ENCODE measurements at places on chromosomes 2 and 18.
A peak's percentile ranks its signal among the peaks of the same experiment; 100 is the strongest.

DNA sequence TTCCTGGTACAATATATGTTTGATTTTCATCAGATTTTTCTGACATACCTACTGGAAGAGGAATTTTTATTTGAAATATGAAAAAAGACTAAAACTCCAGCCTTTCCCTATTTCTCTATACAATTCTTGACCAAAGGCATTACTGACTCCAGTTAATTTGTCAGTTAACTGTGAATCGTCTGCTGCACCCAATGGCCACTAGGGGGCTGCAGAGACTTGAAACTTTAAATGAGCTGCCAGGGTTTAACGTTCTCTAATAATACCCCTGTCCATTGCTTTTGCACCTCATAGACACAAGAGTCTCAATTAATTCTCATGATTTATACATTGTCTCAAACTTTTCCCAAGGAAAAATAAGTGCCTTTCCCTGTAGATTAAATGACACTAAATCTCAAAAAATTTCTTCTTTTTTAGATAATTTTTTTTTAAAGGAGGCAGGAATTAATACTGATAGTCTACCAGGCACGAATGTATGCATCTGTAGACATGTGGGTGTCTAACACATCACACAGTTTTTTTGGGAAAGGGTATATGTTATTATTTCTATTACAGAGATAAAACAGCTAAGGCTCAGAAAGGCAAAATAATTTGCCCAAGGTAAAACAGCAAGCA lies 1.8 kb upstream of the ALK start:
- DNase-seq, result no peak

GRCh38 chr2:217166241-217166850 lies 306.5 kb upstream of the TNP1 start:
- DNase-seq, result no peak

GRCh38 chr2:171406044-171406443 lies 27.7 kb downstream of the METTL8 start:
- DNase-seq, result no peak

DNA sequence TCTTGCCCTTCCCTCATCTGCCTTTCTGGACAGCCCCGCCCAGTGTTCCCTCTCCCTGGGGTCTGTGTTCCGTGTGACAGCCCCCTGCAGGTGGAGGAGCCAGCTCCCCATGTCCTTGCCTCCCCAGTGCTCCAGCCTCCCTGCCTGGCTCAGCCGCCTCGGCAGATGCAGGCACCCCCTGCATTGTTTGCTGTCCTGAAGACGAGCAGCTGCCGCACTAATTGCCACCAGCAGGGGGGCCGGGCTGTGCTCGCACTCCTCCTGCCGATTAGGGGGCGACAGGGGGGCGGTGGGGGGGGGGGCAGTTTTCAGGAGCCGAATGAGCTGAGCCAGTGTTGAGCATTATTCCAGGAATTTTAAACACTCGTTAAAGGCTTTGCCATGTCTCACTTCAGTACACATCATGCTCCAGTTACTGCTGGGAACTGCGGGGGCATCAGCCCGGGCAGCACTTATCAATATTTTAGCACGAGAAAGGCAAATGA lies 23.3 kb downstream of the SIX3 start:
- no peak for DNase-seq

- DNase-seq, result no peak
Measured at GRCh38 chr18:75185460-75185859, 23.5 kb downstream of the PTGR3 start.

DNA sequence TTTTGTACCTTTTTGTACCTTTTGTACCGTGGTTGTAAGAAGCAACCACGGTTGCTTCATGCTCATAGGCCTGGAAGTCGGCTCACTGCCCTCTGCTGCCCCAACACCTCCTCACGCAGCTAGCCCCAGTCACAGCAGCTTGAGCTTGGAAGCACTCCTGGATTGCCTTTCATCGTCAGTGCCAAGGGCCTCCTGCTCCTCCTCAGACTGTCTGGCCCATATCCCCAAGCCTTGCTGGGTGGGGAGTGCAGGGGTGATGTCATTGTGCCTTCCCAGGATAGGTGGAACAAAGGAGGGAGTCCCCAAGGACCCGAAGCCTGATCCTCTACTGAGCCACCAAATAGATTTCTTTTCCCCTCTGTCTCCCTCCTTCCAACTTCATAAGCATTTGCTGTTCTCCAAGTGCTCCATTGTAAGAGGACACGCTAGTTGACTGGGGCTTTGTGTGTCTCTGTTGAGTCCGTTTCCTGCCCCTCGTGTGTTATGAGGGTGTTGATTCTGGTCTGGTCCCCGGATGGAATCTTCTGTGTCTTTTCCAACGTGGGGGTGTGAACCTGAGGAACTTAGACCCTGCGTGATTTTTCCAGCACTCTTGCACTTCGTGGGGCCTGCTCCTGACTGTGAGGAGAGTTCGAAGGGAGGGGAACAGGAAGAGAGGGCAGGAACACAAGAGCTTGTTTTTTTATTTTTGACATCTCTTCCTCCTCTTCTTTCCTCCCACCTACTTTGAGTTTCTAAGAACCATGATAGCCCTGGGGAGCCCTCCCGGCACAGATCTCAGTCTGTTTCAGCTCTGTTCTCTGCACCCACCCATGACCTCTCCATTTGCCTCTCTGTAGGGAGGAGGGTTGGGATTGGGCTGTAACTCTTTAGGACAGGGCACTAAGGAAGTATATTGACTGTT lies 127.2 kb upstream of the EML6 start:
- DNase-seq, result no peak

- DNase-seq, result no peak
Measured at GRCh38 chr2:98921062-98921461, 15.0 kb downstream of the CRACDL start.

DNA sequence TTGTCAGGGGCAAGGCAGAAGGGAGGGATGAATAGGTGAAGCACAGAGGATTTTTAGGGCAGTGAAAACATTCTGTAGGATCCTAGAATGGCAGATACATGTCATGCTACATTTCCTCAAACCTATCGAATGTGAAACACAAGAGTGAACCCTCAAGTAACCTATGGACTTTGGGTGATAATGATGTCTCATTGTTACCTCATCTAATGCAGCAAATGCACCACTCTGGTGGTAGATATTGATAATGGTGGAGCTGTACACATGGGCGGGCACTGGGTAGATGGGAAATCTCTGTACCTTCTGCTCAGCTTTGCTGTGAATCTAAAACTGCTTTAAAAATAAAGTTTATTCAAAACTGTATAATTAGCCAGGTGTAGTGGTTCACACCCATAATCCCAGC lies 95.2 kb upstream of the NCK2 start:
- no peak for DNase-seq

DNA sequence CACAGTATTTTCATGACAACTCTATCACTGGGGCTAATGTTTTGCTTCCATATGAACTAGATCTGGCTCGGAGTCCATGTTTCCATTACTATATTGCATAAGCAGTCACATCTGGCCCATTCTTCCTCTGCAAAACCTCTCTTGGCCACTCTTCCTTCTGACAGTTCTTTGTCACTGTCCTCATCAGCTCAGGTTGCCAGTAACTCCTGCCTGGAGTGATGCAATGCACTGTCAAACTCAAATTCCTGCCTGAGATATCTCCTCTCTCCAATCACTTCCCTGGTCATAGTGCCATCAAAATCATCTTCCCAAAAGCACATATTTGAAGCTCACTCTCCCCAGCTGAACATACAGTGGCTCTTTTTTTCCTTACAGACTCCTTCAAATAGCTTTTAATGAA lies 66.1 kb downstream of the COLEC12 start:
- no peak for DNase-seq

DNA sequence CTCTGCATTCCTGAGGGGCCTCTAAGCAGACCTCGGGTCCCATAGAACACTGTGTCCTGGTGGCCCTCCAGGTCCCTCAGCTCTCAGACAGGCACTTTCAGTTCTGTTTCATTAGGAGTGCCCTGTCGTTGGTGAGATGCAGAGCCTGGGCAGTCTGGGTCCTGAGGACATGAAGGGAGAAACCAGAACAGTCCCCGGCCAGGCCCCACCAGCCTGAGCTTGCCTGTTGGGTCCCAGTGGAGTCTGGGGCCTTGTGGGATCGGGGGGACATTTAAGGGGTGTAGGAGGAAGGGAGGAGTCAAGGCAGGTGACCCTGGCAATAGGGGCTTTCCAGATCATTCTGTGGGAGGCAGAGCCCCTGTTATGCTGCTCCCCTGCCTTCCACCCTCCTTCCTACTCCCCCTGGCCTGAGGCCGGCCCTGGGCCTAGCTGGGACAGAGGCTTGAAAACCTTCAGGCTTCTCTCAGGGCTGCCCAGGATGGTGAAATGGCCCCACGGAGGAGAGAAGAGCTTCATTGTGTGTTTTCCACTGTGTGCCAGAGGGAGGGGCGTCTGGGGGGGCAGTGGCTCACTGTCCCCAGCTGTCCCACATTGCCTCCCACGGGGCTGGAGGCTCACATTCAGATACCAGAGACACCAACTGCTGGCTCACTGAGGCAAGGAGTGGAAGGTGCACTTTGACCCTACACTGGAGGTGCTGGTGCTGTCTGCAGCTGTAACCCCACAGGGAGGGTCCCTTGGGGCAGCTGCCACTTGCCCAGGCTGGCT lies 26.6 kb upstream of the CATIP start:
- no peak for DNase-seq

DNA sequence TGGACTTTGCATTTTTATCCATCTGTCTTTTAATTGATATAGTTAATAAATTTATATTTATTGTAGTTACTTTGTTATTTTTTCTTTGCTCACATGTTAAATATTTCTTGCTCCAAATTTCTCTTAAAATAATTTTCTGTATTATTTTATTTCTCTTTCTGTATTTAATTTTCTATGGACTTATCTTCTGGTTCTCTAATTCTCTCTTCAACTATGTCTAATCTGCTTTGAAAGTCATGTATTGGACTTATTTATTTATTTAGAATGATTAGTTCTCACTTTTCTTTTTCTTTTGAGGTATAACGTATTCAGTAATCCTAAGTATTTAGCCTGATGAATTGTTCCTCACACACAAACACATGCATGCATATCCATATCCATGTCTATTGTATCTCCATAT lies 53.1 kb downstream of the ASB1 start:
- no peak for DNase-seq

DNA sequence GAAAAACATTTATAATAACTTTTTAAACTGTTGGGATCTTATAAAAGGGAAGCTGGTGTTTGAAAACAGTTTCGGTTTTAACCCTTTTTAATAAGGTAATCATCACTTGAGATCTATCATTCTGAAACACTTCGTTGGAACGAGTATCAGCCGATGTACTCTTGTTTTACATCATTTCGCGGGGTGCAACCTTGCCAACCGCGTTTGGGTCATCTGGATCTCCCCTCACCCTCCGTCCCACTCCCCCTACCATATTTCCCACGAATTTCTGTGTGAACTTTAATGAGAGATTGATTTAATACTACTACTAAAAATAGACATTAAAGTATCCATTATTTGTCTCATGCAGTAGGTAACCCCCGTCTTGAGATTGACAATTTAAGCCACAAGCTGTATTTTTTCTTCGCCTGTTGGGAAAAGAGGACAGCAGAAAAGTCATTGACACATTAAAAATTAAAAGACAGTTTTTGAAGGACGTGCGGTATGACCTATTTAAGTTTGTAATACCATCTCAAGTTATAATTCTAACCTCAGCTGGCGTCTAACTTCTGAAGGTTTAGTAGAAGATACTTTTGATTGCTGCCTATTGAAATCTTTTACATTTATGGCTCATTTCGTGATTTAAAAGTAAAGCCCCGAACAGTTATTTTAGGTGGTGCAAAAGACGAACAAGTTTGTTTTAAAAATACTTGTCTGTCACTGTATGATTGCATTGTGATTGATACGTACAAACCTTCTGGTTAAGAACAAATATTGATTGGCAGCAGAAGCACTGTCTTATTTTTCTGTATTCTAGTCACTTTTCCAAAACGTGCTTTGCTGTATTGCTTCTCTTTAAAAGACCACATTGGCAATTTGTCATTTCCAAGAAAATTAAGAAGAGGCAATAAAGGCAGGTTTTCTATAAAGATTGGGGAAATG lies 1.5 kb downstream of the CREB1 start:
- no peak for DNase-seq

DNA sequence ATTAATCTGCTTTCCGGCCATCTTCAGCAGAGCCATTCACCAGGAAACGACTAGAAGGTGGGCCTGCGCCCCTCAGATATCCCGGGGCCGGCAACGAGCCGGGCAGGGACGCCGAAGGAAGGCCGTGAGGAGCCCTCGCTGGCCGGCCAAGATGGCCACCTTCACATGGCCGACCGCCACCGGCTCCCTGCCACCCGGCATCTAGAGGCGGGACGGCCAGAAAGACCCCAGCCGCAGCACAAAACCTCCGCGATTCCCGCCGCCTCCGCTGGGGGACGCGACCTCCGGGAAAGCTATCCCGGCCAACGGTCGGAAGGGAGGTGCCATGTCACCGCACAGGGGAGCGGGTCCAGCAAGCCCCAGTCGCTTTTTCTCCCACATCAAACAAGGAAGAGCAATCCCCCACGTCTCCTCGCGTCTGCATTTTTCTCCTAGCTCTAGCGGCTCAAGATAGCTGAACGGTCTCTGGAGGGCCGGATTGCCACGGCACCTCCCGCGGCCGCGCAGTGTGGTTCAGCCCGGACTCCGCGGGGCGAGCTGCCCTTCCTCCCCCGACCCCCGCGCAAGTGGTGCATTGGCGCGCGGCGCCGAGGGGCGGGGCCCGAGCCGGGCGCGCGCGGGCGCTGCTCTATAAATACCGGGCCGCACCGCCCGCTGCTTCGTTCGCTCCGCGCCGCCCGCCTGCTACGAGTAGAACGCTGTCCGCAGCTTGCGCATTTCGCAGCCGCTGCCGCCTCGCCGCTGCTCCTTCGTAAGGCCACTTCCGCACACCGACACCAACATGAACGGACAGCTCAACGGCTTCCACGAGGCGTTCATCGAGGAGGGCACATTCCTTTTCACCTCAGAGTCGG lies at the start of gene MAT2A:
TSS of gene MAT2A (plus strand) at position 662 of the 854 bp plus-strand sequence. CDS start at position 782, 120 bp downstream.
- peak; percentile 81 for DNase-seq

DNA sequence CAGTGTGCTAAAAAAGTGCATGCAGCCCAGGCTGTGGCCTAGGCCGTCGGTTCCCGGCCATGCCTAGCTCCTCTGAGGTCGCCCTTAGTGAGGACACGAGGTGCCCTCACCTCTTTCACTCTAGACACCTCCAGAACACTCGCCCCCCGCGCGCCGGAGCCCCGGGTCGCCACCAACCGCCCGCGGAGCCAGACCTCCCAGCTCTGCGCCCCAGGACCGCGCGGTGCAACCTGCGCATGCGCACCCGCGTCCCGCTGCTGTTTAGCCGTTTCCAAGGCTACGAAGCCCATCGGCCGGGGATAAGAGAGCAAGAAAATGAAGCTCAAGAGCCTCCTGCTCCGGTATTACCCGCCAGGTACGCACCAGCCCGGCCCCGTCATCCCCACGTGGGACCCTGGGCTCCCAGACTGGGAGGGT lies at the start of gene DAW1:
TSS of gene DAW1 (plus strand) at position 257 of the 417 bp plus-strand sequence. CDS start at position 316, 59 bp downstream.
- DNase-seq, result no peak

GRCh38 chr18:46916551-46917107 lies 678 bp downstream of the PIAS2 start:
- DNase-seq, result no peak

GRCh38 chr2:58842501-58843155 lies 601.5 kb upstream of the FANCL start:
- DNase-seq, result no peak

GRCh38 chr2:80335411-80335810 lies 30.9 kb upstream of the LRRTM1 start:
- DNase-seq, result no peak

- DNase-seq, result no peak
Measured at GRCh38 chr2:65666156-65666725, 233.8 kb upstream of the SPRED2 start.

GRCh38 chr2:29129586-29130281 lies 14.5 kb downstream of the CLIP4 start:
- DNase-seq, result no peak

GRCh38 chr18:8322486-8322885 lies 286.8 kb upstream of the RAB12 start:
- no peak for DNase-seq

Measured in GOT3 (cell line).